Fibroblast of villous mesenchyme (primary cell): ENCODE measurements at places on chromosomes 3 and 15. TPM values are rescaled to one million over a fixed set of nuclear protein-coding genes. Genes with fewer than 3 reads are reported as not detected.

PRSS50 gene
- total RNA-seq, result not detected in 2 replicates

ZNF502 gene
- total RNA-seq, result 4.2 and 6.9 TPM in 2 replicates

C3orf20 gene
- total RNA-seq, result under 0.01 TPM in 1 of 2 replicates, not detected in the other

DNAH12 gene
- under 0.01 TPM in 2 replicates for total RNA-seq

PDZRN3 gene
- total RNA-seq, result 32.5 and 33.7 TPM in 2 replicates

SCG3 gene
- under 0.01 TPM in 1 of 2 replicates, not detected in the other for total RNA-seq

GXYLT2 gene
- total RNA-seq, result 15.8 and 18.1 TPM in 2 replicates

TRPC1 gene
- 30.6 and 33.2 TPM in 2 replicates for total RNA-seq

ERICH6 gene
- 0.32 and 0.43 TPM in 2 replicates for total RNA-seq

SEMA6D gene
- 3.0 and 17.4 TPM in 2 replicates for total RNA-seq

P2RY13 gene
- not detected in 2 replicates for total RNA-seq

MFSD1 gene
- 95.7 and 142 TPM in 2 replicates for total RNA-seq

ATP8B4 gene
- total RNA-seq, result 4.2 and 90.2 TPM in 2 replicates
